ENCODE measurements at places on chromosomes 7 and 10.
A peak's percentile ranks its signal among the peaks of the same experiment; 100 is the strongest.

DNA sequence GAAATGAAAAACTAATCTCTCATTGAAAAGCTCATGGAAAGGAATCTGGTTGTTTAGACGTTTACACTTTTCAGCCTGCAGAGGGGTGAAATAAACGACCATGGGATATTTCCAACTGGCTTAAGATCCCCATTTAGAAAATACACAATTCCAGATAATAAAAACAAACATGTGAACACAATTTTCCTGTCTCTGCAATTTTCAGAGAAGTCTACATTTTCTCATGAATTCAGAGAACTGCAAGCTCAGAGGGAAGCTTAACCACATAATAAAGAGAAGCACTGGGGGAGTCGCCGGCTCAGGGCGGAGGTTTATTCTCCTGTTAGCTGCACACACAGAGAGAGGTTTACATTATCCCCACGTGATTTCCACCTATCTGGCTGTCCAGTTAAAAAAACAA, 215.2 kb downstream of the FANK1 start:
- peak overlapping the region; percentile 41 for H3K27ac ChIP-seq
- H3K4me1 ChIP-seq = peaks cover 22% of the 10 kb centered on the region
- H3K36me3 ChIP-seq = no peaks in the 10 kb centered on the region
- H3K4me3 ChIP-seq = no peak overlapping the region
- no peak for DNase-seq

GRCh38 chr7:961546-962400, 7.3 kb upstream of the ADAP1 start:
- H3K4me1 ChIP-seq = peaks cover 14% of the 10 kb centered on the region
- H3K27ac ChIP-seq = peak overlapping the region; percentile 11
- DNase-seq = no peak
- H3K36me3 ChIP-seq = no peaks in the 10 kb centered on the region

GRCh38 chr10:30017966-30018365, 41.4 kb downstream of the JCAD start:
- H3K4me3 ChIP-seq = no peak overlapping the region
- H3K36me3 ChIP-seq = no peaks in the 10 kb centered on the region
- H3K27me3 ChIP-seq = no peaks in the 10 kb centered on the region
- peaks cover 7% of the 10 kb centered on the region for H3K4me1 ChIP-seq
- DNase-seq = no peak
- no peak overlapping the region for H3K27ac ChIP-seq

DNA sequence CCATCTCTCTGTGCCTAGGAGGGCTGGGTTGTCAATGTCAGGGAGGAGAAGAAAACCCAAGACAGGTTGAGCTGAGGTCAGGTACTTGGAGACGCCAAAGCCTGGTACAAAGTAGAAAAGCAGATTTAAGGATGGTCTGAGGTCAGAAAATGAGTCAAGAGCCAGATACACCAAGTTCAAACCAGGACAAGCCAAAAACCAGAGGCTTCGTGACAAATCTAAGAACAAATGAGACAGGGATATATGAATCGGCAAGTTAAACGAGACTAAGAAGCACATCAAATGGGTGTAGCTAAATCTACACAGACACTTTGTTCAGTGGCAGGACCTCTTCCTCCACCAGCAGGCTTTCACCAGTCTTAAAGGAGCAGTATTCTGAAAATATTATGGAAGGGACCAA, 34.2 kb downstream of the C7orf33 start:
- no peak overlapping the region for H3K4me3 ChIP-seq
- peaks cover 3% of the 10 kb centered on the region for H3K4me1 ChIP-seq
- no peaks in the 10 kb centered on the region for H3K27me3 ChIP-seq
- no peak for DNase-seq
- H3K36me3 ChIP-seq = no peaks in the 10 kb centered on the region
- H3K27ac ChIP-seq = no peak overlapping the region

DNA sequence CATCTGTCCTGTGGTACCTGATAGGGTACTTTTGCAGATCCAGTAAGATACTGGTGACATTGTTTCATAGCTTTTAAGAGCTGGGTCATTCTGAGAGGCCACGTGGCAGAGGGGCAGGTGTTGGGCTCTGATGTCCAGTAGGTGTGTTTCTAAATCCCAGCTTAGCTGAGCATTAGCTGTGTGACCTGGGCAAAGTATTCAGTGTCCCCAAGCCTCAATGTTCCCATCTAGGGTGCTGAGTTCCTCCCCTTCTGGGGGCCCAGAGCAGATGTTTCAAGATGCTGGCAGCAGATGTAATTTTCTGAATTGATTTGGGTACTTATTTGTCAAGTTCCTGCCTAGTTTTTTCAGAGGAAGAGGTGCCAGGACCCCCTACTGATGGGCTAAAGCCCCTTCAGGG, 52.9 kb downstream of the NEURL1 start:
- H3K27ac ChIP-seq = no peak overlapping the region
- H3K4me3 ChIP-seq = no peak overlapping the region
- no peaks in the 10 kb centered on the region for H3K36me3 ChIP-seq
- no peak for DNase-seq
- no peaks in the 10 kb centered on the region for H3K27me3 ChIP-seq
- H3K4me1 ChIP-seq = peaks cover 22% of the 10 kb centered on the region

- H3K4me3 ChIP-seq = no peak overlapping the region
- H3K36me3 ChIP-seq = no peaks in the 10 kb centered on the region
- DNase-seq = no peak
- H3K27ac ChIP-seq = no peak overlapping the region
Measured at GRCh38 chr7:4154882-4155535, 527.1 kb upstream of the FOXK1 start.

GRCh38 chr7:150988230-150989226, 2.3 kb upstream of the NOS3 start:
- H3K27ac ChIP-seq = peak overlapping the region; percentile 94
- H3K4me1 ChIP-seq = peaks cover 20% of the 10 kb centered on the region
- peak; percentile 75 for DNase-seq
- no peak overlapping the region for H3K4me3 ChIP-seq

- no peak overlapping the region for H3K27ac ChIP-seq
- no peak for DNase-seq
- no peaks in the 10 kb centered on the region for H3K4me1 ChIP-seq
- H3K4me3 ChIP-seq = no peak overlapping the region
- no peaks in the 10 kb centered on the region for H3K27me3 ChIP-seq
- peaks cover 4% of the 10 kb centered on the region for H3K36me3 ChIP-seq
Measured at GRCh38 chr7:74518041-74518440, 64.3 kb downstream of the GTF2IRD1 start.

- peak overlapping the region; percentile 90 for H3K27ac ChIP-seq
- DNase-seq = no peak
- H3K4me3 ChIP-seq = no peak overlapping the region
- H3K4me1 ChIP-seq = peaks cover 60% of the 10 kb centered on the region
Measured at GRCh38 chr10:78807504-78808203, 261.1 kb upstream of the ZMIZ1 start.

- H3K27ac ChIP-seq = no peak overlapping the region
- DNase-seq = no peak
Measured at GRCh38 chr7:110347081-110347480, 743.8 kb upstream of the LRRN3 start.

- peak overlapping the region; percentile 77 for H3K27ac ChIP-seq
- H3K36me3 ChIP-seq = no peaks in the 10 kb centered on the region
- DNase-seq = no peak
- H3K4me3 ChIP-seq = no peak overlapping the region
- peaks cover 45% of the 10 kb centered on the region for H3K4me1 ChIP-seq
Measured at GRCh38 chr7:102934239-102934638, 21.4 kb downstream of the LRRC17 start.

- H3K36me3 ChIP-seq = no peaks in the 10 kb centered on the region
- H3K4me3 ChIP-seq = peak overlapping the region; percentile 19
- peak overlapping the region; percentile 88 for H3K27ac ChIP-seq
- no peaks in the 10 kb centered on the region for H3K27me3 ChIP-seq
- DNase-seq = peak; percentile 90
- peaks cover 17% of the 10 kb centered on the region for H3K4me1 ChIP-seq
Measured at GRCh38 chr7:101232141-101232850, 5.3 kb downstream of the CLDN15 start.

GRCh38 chr7:113394856-113395255, 276.5 kb upstream of the SMIM30 start:
- no peaks in the 10 kb centered on the region for H3K36me3 ChIP-seq
- H3K4me1 ChIP-seq = no peaks in the 10 kb centered on the region
- DNase-seq = no peak

- H3K36me3 ChIP-seq = no peaks in the 10 kb centered on the region
- H3K27me3 ChIP-seq = no peaks in the 10 kb centered on the region
- no peaks in the 10 kb centered on the region for H3K4me1 ChIP-seq
- H3K4me3 ChIP-seq = no peak overlapping the region
Measured at GRCh38 chr10:483261-483660, 206.2 kb downstream of the DIP2C start.

DNA sequence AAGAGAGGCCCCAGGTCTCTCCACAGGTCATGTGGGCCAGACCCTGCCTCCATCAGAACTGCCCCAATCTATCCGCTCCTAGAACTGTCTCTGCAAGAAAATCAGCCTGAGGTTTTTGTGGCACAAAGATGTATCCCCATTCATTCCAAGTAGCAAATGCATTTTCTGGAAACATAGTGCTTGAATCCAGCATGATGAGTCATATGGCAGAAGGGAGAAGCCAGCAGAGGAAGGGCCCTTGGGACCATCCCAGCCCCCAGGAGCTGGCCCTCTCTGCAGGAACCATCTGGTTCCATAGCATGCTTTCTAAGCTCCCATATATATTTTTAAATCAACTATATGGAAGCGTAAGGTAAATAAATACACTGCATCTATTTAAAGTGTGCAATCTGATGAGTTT, 563.2 kb downstream of the GALNT17 start:
- no peak for DNase-seq
- no peak overlapping the region for H3K27ac ChIP-seq
- no peaks in the 10 kb centered on the region for H3K27me3 ChIP-seq
- no peaks in the 10 kb centered on the region for H3K4me1 ChIP-seq
- H3K4me3 ChIP-seq = no peak overlapping the region

DNA sequence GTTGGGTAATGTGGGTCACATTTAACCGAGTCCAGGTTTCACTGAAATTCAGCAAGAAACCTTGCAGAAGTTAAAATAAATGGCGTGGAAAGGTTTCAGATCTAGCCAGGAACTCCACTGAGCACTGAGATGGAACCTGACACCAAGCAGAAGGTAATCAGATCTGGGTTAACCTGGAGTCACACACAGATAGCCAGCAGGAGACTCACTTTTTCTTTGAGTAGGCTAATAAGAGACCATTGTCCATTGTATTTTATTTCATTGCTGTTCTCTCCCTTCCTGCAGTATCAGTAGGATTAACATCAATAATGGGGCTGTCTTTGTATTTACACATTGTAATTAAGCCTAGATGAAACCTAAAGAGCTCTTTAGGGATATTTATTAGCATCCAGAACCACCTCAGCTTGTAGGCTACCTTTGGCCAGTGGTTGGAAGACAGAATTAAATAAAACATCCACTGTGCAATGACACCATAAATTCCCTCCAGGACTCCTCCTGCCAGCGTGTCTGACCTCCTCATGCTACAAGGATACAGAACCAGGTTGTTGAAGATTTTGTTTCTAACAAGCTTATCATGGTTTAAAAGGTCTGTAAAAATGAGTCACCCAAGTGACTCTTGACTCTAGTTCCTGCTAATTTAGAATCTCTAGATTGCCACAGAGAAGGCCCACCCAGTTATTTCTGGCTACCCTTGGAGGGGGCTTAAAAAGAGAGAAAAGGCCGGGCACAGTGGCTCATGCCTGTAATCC, 151.1 kb downstream of the SORCS1 start:
- peak; percentile 22 for DNase-seq
- H3K36me3 ChIP-seq = no peaks in the 10 kb centered on the region
- peak overlapping the region; percentile 12 for H3K27ac ChIP-seq
- H3K4me3 ChIP-seq = no peak overlapping the region
- H3K27me3 ChIP-seq = no peaks in the 10 kb centered on the region

- H3K4me1 ChIP-seq = no peaks in the 10 kb centered on the region
- H3K4me3 ChIP-seq = no peak overlapping the region
- H3K27ac ChIP-seq = no peak overlapping the region
- H3K36me3 ChIP-seq = no peaks in the 10 kb centered on the region
- no peak for DNase-seq
- no peaks in the 10 kb centered on the region for H3K27me3 ChIP-seq
Measured at GRCh38 chr7:34156336-34156735, 251.0 kb downstream of the BMPER start.

DNA sequence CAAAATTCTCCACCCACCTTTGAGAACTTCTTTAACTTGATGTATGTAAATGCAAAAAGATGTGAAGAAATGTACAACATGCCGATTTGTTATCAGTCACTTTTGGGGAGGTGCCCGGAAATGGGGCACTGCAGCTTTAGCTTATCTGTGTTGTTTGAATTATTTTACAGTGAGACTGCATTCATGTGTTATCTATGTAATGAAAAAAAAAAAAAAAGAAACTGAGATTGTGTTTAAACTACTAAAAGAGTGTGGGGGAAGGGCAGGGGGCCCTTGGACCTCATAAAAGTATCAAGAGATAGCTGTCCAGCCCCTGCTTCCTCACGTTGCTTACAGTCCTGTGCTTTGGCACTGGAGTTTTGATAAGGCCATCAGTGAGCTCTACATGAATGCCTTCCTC, 259.4 kb downstream of the STK31 start:
- peaks cover 37% of the 10 kb centered on the region for H3K4me1 ChIP-seq
- H3K36me3 ChIP-seq = no peaks in the 10 kb centered on the region
- peak; percentile 63 for DNase-seq

DNA sequence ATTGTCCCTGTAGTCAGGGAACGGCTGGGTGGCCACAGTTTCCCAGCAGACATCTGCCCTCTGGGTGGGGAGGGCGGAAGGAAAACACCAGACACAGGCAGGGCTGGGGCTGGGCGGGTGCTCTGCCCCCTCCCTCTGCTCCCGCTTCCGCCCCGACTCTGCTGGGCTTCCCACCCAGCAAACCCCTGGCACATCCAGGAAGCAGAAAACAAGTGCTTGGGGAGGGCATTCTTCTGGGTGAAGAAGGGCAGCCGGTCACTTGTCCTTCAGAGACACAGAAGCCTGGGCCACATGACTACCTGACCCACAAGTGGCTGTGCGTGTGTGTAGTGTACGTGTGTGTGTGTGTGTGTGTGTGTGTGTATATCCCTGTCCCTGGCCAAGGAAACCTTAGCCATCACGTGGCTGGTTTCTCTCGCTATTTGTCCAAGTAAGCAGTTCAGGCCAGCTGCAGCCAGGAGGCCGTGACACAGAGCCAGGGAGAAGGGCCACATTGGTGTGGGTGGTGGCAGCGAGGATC, 77.9 kb downstream of the ZMIZ1 start:
- H3K4me1 ChIP-seq = peaks cover 33% of the 10 kb centered on the region
- no peak overlapping the region for H3K27ac ChIP-seq
- no peak for DNase-seq

DNA sequence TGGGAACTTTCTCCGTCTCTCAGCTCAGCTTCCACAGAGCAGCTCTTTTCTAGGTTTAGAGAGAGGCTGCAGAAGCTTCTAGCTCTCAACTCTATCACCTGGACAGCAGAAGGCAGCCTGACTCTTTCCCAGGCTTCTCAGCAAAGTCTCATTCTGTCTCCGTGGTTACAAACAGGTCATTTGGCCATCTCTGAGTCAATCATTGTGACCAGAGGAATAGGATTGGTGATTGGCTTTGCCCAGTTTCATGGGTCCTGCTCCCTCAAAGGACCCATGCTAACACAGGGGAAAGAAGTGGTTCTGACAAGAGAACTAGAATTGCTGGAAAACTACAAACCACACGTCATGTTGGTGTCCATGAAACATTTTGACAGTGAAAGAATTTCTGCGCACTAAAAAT, 43.6 kb downstream of the PRR15 start:
- no peaks in the 10 kb centered on the region for H3K36me3 ChIP-seq
- peak overlapping the region; percentile 79 for H3K27ac ChIP-seq
- H3K4me3 ChIP-seq = no peak overlapping the region
- no peaks in the 10 kb centered on the region for H3K27me3 ChIP-seq

Data from hepatocyte (in vitro differentiated cells).